ENCODE measurements at places on chromosomes 3 and 15.
A peak's percentile ranks its signal among the peaks of the same experiment; 100 is the strongest.

GRCh38 chr3:4604693-4605092 lies 111.5 kb downstream of the ITPR1 start:
- no peak for DNase-seq
- no peak overlapping the region for H3K27ac ChIP-seq
- H3K27me3 ChIP-seq = peaks cover 29% of the 10 kb centered on the region
- H3K4me3 ChIP-seq = no peak overlapping the region
- H3K36me3 ChIP-seq = no peaks in the 10 kb centered on the region

GRCh38 chr3:177089110-177089509 lies 108.2 kb downstream of the TBL1XR1 start:
- no peak overlapping the region for H3K27ac ChIP-seq
- no peaks in the 10 kb centered on the region for H3K27me3 ChIP-seq
- H3K4me3 ChIP-seq = no peak overlapping the region
- peaks cover 8% of the 10 kb centered on the region for H3K36me3 ChIP-seq

DNA sequence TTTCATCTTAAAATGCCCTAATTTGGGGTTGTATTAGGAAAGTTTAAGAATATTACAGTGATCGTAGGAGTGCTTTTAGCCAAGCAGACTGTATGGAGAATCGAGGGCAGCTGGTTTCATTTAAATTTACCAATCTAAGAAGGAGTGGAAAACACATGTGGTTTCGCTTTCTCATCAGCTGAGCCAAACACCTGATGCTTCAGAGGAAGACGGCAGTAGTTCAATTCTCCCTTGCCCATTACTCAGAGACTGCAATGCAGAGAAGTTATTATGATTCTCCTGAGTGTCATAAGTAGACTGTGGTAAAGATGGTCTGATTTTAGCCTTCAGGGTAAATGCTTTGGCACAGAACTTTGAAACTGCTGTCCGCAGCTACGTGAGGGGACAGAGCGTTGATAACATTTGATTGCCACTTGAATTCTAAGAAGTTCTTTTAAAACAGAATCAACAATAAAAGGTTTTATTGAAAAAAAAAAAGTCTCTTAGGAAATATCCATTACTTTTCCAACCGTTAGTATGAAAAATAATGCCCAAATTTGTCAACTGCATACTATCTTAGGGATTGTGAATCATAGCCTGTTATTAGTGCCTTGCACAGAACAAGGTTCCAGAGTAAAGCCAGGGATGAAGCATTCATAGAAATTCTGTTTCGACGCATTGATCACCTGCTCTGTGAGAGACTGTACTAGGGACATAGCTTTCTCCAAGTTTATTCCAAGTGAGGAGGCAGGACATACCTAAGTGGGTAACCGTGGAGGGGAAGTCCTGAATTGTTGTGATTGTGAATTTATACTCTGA lies 25.6 kb downstream of the LYSMD4 start:
- peaks cover 8% of the 10 kb centered on the region for H3K4me1 ChIP-seq
- H3K27ac ChIP-seq = no peak overlapping the region
- no peak overlapping the region for H3K4me3 ChIP-seq
- peaks cover 24% of the 10 kb centered on the region for H3K36me3 ChIP-seq
- peak; percentile 30 for DNase-seq

DNA sequence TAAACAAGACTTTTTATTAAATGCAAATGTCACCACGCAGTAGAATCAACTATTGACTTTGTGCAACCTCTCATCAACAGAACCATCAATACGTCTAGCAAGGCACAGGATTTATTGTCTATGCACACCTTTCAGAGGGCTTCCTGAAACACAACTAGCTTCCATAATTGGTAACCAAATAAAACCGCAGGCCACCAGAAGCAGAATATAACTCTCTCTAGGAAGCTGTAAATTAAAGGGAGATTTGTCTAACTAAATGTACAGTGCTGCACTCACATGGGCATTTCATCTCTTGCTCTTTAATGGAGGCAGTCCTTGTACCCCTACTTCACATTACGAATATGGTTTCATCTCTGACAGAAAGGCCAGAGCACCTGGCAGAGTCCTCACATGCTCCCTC lies 93.0 kb downstream of the FHIT start:
- H3K4me3 ChIP-seq = no peak overlapping the region
- DNase-seq = no peak
- H3K4me1 ChIP-seq = no peaks in the 10 kb centered on the region
- H3K27ac ChIP-seq = no peak overlapping the region
- H3K27me3 ChIP-seq = no peaks in the 10 kb centered on the region
- H3K36me3 ChIP-seq = no peaks in the 10 kb centered on the region

DNA sequence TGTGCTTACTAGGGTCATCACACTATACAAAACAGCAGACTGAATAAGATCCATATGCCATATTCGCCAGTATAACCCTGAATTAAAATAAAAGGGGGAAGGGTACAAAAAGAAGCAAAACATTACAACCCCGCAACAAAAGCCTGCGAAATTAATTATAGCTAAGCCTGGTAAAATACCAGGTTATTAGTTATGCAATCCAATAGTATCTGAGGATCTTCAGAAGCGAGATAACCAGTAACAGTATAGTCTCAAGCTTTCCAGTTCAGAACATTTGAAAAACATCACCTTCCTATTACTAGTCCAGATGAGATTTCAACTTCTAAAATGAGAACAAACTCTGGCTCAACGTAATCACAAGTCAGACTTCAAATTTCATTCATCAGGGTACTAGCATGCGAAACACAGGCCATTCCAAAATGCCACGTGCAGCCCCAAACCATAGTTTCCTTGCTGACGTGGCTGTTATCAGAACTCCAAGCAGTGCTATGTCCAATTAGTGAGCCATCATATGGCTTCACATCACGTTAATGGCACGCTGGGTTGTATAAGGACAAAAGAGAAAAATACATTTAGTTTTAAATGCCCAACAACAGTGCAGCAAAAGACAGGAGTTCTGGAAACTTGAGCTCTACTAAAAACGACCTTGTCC lies 1.1 kb downstream of the SSR3 start:
- DNase-seq = peak; percentile 85
- no peaks in the 10 kb centered on the region for H3K27me3 ChIP-seq
- peak overlapping the region; percentile 95 for H3K4me3 ChIP-seq
- peaks cover 44% of the 10 kb centered on the region for H3K36me3 ChIP-seq

GRCh38 chr3:44242721-44243120 lies 1.0 kb downstream of the TOPAZ1 start:
- no peak for DNase-seq
- no peaks in the 10 kb centered on the region for H3K36me3 ChIP-seq
- peaks cover 6% of the 10 kb centered on the region for H3K4me1 ChIP-seq
- peaks cover 16% of the 10 kb centered on the region for H3K27me3 ChIP-seq
- H3K27ac ChIP-seq = no peak overlapping the region
- H3K4me3 ChIP-seq = no peak overlapping the region

GRCh38 chr15:80484333-80484864 lies 80.2 kb downstream of the ARNT2 start:
- peaks cover 11% of the 10 kb centered on the region for H3K36me3 ChIP-seq
- H3K27me3 ChIP-seq = no peaks in the 10 kb centered on the region
- H3K4me1 ChIP-seq = peaks cover 41% of the 10 kb centered on the region
- no peak overlapping the region for H3K4me3 ChIP-seq
- no peak for DNase-seq
- peak overlapping the region; percentile 26 for H3K27ac ChIP-seq

- no peak for DNase-seq
- H3K27me3 ChIP-seq = no peaks in the 10 kb centered on the region
- no peak overlapping the region for H3K4me3 ChIP-seq
- H3K36me3 ChIP-seq = no peaks in the 10 kb centered on the region
Measured at GRCh38 chr15:97733373-97733772, 227.1 kb upstream of the ARRDC4 start.

- DNase-seq = peak; percentile 49
- no peak overlapping the region for H3K4me3 ChIP-seq
- H3K27me3 ChIP-seq = no peaks in the 10 kb centered on the region
- peaks cover 2% of the 10 kb centered on the region for H3K4me1 ChIP-seq
Measured at GRCh38 chr3:56314842-56315241, 153.4 kb downstream of the ERC2 start.

GRCh38 chr3:52682016-52682415 lies 3.7 kb downstream of the PBRM1 start:
- peaks cover 4% of the 10 kb centered on the region for H3K4me1 ChIP-seq
- H3K36me3 ChIP-seq = peaks cover 11% of the 10 kb centered on the region
- H3K27me3 ChIP-seq = no peaks in the 10 kb centered on the region
- H3K27ac ChIP-seq = no peak overlapping the region
- H3K4me3 ChIP-seq = peak overlapping the region; percentile 7
- peak; percentile 82 for DNase-seq

DNA sequence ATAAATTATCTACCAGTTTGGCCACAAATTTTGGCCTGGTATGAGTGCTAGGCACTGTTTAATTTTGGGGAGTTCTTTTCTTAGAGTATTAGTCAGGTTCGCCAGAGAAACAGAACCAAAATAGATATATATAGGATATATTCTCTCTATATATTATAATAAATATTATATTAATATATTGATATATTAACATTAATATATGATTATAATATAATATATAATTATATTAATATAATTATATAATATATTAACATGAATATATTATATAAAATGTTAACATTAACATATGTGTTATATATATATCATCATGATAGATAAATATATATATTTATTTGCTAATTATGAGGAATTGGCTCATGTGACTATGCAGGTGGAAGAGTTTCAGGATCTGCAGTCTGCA lies 137.8 kb upstream of the CHRNA7 start:
- no peaks in the 10 kb centered on the region for H3K36me3 ChIP-seq
- H3K4me3 ChIP-seq = no peak overlapping the region
- H3K27me3 ChIP-seq = no peaks in the 10 kb centered on the region
- no peaks in the 10 kb centered on the region for H3K4me1 ChIP-seq
- DNase-seq = no peak
- H3K27ac ChIP-seq = no peak overlapping the region

- H3K27me3 ChIP-seq = no peaks in the 10 kb centered on the region
- H3K27ac ChIP-seq = no peak overlapping the region
- H3K36me3 ChIP-seq = no peaks in the 10 kb centered on the region
- H3K4me1 ChIP-seq = no peaks in the 10 kb centered on the region
Measured at GRCh38 chr15:24919446-24919845, 35.3 kb upstream of the SNRPN start.

GRCh38 chr15:76815421-76815820 lies 89.7 kb downstream of the SCAPER start:
- no peaks in the 10 kb centered on the region for H3K4me1 ChIP-seq
- DNase-seq = no peak
- no peak overlapping the region for H3K4me3 ChIP-seq
- H3K27me3 ChIP-seq = no peaks in the 10 kb centered on the region

DNA sequence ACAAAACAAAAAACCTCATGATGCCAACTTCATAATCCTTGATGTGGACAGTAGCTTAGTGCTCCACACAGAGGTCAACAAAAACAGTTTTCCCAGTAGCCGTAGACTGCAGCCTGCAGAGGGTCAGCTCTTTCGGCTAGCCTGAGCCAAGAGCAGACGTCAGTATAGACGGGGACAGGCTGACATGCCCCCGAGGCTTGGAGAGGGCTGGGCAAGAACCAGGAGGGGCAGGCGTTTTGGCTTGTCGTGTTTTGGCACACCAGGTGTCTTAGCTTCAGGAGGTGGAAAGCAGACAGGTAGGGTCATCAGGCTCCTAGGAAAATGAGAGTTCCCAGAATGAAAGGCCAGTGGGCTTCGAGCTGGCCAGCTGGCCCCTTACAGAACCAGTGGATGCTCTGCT lies 21.8 kb downstream of the CAND2 start:
- H3K27me3 ChIP-seq = peaks cover 30% of the 10 kb centered on the region
- H3K4me3 ChIP-seq = no peak overlapping the region
- no peak for DNase-seq
- no peaks in the 10 kb centered on the region for H3K36me3 ChIP-seq
- H3K4me1 ChIP-seq = no peaks in the 10 kb centered on the region
- H3K27ac ChIP-seq = no peak overlapping the region

DNA sequence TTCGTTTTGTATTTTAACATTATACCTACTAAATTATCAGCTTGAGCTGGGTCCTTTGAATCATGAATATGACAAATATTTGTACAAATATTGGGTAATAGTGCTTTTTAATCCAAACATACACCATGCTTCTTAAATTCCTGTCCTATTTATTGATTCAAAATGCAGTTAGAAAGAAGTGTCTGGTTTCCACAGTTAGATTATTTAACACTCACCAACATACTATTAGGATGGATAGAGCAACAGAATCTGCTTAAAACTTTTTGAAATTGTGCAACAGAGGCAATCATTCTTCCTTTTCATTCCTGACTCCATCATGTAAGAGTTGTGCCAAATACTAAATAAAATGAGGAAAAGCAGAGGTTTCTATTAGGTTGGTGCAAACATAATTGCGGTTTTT lies 281.2 kb downstream of the LSAMP start:
- H3K36me3 ChIP-seq = no peaks in the 10 kb centered on the region
- no peak for DNase-seq
- peaks cover 1% of the 10 kb centered on the region for H3K4me1 ChIP-seq
- H3K27ac ChIP-seq = no peak overlapping the region
- no peak overlapping the region for H3K4me3 ChIP-seq
- H3K27me3 ChIP-seq = no peaks in the 10 kb centered on the region

GRCh38 chr3:197495999-197496745 lies 59.6 kb downstream of the BDH1 start:
- H3K36me3 ChIP-seq = no peaks in the 10 kb centered on the region
- no peaks in the 10 kb centered on the region for H3K27me3 ChIP-seq
- peaks cover 21% of the 10 kb centered on the region for H3K4me1 ChIP-seq

- no peak for DNase-seq
- no peak overlapping the region for H3K4me3 ChIP-seq
- no peak overlapping the region for H3K27ac ChIP-seq
- H3K4me1 ChIP-seq = no peaks in the 10 kb centered on the region
- H3K27me3 ChIP-seq = no peaks in the 10 kb centered on the region
- peaks cover 15% of the 10 kb centered on the region for H3K36me3 ChIP-seq
Measured at GRCh38 chr3:15667484-15667883, 65.9 kb downstream of the BTD start.

GRCh38 chr3:56724676-56725075 lies 41.6 kb upstream of the TASOR start:
- H3K4me1 ChIP-seq = no peaks in the 10 kb centered on the region
- H3K27ac ChIP-seq = no peak overlapping the region
- H3K4me3 ChIP-seq = no peak overlapping the region

DNA sequence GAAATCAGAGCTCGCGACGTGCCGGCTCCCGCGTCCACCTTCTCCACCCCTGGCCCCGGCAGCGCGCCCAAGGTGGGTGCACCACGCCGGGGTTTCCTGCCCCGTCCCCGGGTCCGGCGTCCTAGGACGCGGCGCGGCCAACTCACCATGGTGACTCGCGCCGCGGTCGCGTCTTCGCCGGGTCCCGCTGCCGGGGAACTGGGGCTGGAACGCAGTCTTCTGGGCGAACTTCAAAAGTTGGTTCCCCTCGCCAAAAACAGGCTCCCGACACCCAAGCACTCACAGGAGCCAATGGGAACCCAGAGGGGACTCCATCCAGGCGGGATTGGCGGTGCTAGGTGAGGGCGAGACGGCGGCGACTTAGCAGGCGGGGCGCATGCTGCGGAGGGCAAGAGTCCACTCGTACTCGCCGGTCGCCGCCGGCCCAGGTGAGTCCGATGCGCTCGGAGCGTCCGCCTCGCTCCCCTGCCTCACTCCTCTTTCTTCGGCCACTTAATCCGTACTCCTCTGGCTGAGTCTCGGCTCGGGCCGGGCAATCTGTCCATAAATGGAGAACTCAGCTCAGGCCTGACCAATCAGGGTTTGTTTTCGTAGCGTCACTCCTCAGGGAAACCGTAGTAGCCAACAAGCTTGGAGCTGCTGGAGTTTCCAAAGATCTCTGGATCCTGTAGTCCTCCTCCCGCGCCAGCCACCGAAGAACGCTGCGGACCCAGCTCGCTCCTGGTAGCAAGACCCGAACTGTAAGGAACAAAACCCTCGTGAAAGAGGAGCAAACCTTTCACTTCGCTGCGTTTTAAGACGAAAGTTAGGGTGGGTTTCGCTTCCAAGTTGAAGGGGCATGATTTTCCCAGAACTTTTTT lies at the start of gene MYO1E:
Gene MYO1E (minus strand): TSS at position 520 of the 860 bp plus-strand sequence. CDS start 371 bp downstream, at position 149.
- H3K36me3 ChIP-seq = no peaks in the 10 kb centered on the region
- H3K4me1 ChIP-seq = peaks cover 4% of the 10 kb centered on the region
- peak within 1 kb of the TSS; percentile 95 for H3K27ac ChIP-seq
- peak; percentile 98 for DNase-seq

All from mesenchymal stem cell (in vitro differentiated cells and primary cell).